ENCODE measurements at places on chromosomes 5 and 9.

DNA sequence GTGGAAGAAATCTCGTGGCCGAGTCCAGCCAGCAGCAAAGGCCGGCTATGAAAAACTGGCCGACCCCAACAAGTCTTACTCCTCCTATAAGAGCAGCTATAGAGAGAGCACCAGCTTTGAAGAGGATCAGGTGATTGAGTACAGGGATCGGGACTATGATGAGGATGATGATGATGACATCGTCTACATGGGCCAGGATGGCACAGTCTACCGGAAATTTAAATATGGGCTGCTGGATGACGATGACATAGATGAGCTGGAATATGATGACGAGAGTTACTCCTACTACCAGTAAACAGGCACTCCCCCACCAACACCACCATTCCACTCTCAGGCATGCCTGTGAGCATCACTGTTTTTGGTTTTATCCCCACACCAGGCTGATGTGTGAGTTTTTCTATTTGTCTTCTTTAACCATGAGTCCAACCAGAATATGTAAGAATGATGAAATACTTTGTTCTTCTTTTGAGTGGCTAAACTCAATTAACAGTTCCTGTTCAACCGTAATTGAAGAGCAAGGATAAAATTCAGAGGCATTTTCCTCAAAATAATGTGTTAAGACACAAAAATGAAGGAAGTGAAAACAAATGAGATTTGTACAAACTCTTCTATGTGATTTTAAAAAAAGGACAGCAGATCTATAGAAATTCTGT is 35.5 kb downstream of the RFK start:
- DNase-seq = no peak

GRCh38 chr9:10000669-10001068 is 612.1 kb downstream of the PTPRD start:
- no peak for DNase-seq

DNA sequence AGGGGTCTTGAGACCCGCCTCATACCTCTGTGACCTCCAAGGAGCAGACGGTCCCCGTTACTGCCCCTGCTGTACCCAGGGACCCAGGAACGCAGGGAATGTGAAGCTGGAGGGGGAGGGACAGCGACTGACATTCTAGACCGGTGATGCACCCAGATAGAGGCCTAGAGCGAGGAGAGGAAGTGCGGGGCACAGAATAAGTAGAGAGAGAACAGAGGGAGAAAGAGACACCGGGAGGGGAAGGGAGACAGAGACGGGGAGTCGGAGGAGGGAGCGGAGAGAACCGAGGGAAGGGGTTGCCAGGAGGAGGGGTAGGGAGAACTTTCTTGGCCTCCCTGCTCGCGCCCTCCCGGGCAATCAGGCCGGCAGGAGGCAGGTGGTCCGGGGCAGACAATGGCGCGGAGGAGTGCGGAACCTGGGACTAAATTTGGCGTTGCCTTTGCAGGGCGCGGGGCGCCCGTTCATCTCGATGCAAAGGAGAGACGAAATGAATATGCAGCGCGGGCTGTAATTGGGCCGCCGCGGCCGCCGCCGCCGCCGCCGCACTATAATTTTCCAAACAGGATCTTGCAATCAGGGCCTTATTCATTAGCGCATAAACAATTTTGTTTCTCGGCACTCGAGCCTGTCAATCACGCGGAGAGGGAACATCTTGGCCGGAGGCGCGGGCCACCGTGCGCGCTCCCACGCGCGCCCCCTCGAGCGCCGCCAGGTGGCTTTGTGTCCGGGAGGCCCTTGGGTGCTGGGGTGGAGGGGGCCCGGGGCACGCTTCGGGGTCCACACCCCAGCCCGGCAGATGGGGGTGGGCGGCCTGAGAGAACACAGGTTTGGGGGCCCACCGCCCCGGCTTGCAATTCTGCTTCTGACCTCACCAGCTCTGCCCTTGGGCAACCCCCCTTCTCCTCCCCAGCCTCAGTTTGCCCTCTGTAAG is 33.0 kb downstream of the NDUFA8 start:
- DNase-seq = no peak

GRCh38 chr5:5881294-5881693 is 458.8 kb downstream of the ICE1 start:
- no peak for DNase-seq

- DNase-seq = no peak
These were observed 53.0 kb downstream of the SLC1A3 start for GRCh38 chr5:36659411-36659810.

DNA sequence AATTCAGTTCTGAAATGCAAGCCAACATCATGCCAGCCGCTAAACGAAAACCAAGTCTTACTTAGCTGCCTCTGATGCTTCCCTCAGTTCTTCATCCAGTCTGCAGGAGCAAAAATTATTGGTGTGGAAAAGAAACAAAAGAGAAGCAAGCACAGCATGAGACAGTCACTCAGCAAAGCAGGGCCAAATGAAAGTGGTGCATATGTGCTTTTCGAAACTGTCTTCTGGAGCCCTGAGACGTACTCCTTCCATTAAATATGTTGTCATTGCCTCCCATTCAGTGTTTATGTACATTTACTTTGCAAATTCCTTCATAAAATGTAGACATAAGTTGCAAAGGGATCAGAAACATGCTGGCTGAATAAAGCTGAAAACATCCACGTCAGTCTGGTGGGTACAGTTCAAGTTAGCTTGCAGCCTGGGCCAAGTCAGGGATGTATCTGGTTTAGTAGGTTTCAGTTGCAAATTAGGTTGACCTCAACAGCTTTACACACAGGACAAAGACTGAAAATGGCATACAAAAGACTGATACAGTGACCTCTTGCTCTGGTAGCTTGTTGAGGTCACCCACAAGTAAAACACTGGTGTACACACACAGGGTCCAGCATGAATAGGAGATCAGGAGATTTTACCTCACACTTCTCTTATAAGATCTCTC is 139.7 kb upstream of the PCA3 start:
- no peak for DNase-seq

DNA sequence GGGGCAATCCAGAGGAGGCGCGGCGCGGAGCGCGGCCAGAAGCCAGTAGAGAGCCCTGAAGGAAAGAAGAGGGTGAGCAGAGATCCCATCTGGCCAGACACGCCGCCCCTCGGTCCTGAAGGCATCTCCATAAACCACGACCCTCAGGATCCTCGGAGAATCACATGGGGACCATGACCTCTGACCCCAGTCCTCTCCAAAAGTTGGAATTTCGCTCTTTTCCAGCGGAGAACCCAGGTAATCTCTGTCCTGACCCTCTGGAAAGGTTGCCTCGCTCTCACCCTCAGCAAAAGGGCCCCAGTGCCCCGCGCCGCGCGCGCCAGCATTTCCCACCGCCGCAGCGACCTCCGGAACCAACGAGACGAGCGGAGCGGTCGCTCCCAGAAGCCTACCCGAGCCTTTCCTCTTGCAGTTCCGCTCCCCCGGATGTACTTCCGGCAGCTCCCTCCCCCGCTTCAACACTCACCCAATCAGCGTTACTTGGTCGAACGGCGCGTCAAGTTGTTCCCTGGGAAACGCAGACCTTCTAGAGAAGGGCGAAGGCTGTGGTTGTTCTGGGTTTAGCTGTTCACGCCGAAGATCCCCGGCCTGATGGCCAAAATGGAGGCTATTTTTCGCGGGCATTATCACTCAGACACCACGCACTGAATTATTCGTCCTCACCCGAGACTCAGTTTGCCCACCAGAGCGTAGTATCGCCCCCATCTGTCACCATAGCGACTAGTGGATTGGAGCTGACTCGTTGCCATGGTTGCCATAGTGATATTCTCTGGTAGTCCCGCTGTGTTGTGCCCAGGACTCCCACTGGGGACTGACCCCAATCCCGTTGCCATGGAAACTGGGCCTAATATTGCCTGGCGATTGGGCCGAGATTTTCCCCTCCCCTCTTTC is at the start of gene STOML2:
STOML2 (minus strand) TSS at position 363 of the 891 bp plus-strand sequence; CDS start at position 326, 37 bp downstream.
- DNase-seq = peak; percentile 94

- DNase-seq = no peak
These were observed 1.7 kb downstream of the FKBP15 start for GRCh38 chr9:113219186-113219936.

DNA sequence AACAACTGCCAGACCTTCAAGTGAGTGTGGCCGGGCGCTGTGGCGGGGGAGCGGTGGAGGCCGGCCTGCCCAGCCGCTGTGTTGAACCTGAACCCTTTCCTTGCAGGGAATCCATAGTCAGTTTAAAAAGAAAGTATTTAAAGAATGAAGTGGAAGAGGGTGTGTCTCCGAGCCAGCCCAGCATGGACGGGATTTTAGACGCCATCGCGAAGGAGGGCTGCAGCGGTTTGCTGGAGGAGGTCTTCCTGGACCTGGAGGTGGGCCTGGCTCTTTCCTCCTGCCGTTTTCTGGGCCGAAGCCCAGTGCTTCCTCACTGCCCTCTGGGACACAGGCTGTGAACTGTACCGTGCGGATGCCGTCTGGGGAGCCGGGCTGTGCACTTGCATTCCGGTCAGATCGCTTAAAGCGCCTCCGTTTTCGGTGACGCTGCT is 19.1 kb downstream of the EXOC3 start:
- DNase-seq = no peak
